Left cardiac atrium (tissue), 4 donors: ENCODE measurements at places on chromosomes 3 and 15. TPM values are rescaled to one million over a fixed set of nuclear protein-coding genes. Genes with fewer than 3 reads are reported as not detected.

DNA sequence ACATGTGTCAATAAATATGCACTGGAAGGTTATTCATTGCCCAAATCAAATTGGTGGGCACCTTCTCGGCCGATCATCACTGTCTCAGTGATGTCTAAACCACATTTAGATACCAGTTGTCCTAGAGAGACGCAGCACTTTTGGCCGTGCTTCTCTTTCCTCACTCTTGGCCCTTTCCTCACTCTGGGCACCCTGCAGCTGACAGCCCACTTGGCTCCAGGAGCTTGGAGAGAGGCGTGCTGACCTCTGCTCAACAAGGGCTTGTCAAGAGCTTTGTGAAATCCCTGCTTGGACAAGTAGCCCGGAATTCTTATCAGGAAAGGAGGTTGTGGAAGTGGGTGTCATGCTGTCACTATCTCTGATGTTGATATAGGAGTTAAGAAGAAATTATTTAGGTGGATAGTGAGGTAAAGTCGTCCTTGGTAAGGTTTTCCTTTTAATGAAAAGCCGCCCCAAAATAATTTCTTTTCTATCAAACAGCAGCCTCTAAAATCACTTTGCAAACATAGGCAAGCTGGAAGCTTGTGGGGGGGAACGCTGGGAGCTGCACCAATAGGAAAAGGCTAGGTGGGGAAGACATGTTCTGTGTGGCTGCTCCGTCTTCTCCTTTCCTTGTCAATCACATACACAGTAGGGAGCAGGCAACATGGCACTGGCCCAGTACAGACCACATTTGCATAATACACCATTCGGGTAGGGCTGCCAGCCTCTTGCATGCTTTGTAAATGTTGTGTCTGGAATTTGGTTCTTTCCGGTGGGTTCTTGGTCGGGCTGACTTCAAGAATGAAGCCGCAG, 126.8 kb upstream of the UBE3A start:
- peak; percentile 40 for DNase-seq

- DNase-seq, result no peak
Observed at GRCh38 chr3:21876782-21877181, 125.8 kb upstream of the ZNF385D start.

- no peak for DNase-seq
Observed at GRCh38 chr3:58425782-58426181, 7.8 kb downstream of the PDHB start.

Gene SLC9C1
- 0.26 TPM for total RNA-seq

Gene HYKK
- 5.5 TPM for total RNA-seq

Gene ANKRD63
- not detected for total RNA-seq

Gene C3orf85
- total RNA-seq, result not detected

Gene DZIP1L
- 5.8 TPM for total RNA-seq

Gene PXYLP1
- total RNA-seq, result 10.8 TPM
